AG04450 (cell line): ENCODE measurements at places on chromosomes 3 and 15. TPM values are rescaled to one million over a fixed set of nuclear protein-coding genes. Genes with fewer than 3 reads are reported as not detected.

GRCh38 chr15:67548862-67549651 lies 6.6 kb downstream of the MAP2K5 start:
- no peak for DNase-seq

DNA sequence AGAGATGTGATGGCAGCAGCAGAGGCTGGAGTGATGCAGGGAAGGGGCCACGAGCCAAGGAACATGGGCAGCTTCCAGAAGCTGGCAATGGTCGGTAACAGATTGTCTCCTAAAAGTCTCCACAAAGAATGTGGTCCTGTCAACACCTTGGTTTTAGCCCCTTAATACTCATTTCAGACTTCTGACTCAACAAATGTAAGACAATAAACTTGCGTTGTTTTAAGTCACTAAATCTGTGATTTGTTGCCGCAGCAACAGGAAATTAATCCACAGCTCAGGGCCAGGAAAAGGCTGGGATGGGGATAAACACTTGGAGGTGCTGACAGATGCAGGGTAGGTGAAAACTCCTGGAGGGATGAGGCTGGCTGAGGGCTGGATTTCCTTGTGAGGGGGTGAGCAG lies 69.9 kb downstream of the OXNAD1 start:
- DNase-seq: no peak

GRCh38 chr3:186143250-186143649 lies 34.4 kb upstream of the ETV5 start:
- no peak for DNase-seq

DNA sequence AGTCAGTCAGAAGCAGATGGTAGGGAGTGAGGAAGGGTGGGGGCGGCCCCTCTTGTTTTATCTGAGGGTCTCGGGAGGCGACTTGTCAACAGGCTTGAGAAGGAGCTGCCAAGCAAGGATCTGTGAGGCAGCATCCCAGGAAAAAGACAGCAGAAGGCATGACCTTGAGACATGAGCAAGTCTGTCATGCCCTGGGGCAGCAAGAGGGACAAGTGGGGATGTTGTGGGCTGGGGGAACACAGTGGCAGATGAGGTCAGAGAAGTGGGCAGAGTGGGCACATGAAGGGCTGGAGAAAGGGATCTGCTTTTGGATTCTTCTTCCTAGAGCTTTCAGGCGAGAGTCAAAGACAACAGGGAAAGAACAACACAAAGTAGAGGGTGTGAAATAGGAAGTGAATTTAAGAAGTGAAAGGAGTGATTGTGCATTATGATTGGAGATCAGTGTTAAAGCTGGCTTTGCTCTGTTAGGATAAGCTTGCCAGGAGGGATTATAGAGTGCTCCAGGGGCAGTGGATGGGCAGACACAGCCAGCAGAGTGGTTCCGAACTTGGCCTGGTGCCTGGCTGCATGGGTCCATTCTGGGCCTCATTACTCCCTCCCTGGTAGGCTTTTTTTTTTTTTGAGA lies 73.3 kb downstream of the USP13 start:
- no peak for DNase-seq

DNA sequence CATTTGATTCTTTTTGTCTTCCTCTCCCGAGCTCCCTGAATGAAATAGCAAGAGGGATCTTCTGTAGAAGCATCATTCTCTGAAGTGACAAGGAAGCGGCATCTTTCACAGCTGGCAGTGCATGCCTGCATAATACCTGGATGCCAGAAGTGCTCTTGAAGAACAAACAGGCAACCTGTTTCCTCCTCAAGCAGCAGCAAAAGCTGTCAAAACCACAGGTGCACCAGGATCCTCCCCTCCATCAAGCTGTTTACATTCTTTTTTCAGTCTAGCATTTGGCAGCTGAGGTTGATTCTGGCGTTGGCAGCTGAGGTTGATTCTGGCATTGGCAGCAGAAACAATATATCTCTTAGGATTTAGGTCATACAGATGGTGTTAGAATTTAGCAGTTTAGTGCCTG lies 979.0 kb downstream of the TUSC7 start:
- no peak for DNase-seq

- no peak for DNase-seq
Observed at GRCh38 chr3:15161133-15161532, 44.9 kb upstream of the CAPN7 start.

- DNase-seq: no peak
Observed at GRCh38 chr3:105274958-105275357, 91.8 kb upstream of the ALCAM start.

GRCh38 chr3:171711461-171712170 lies 98.7 kb downstream of the PLD1 start:
- no peak for DNase-seq

DNA sequence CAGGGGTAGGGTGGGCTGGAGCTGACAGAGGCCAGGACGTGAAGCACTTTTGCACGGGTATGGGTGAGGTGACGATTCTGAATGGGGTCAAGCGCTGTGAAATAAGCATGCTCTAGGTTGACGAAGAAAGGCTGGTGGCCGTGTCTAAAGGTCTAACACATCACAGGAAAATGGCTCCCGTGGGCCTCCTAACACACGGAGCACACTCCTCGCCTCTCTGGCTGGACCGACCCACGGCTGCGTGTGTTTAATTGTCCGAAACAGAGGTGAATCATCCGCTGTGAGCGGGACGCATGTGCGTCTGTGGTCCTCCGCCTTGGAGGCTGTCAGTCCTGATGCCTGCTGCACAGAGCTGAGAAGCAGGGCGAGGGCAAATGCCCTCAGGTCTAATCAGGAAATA lies 130.6 kb downstream of the NSMCE3 start:
- DNase-seq: no peak

DNA sequence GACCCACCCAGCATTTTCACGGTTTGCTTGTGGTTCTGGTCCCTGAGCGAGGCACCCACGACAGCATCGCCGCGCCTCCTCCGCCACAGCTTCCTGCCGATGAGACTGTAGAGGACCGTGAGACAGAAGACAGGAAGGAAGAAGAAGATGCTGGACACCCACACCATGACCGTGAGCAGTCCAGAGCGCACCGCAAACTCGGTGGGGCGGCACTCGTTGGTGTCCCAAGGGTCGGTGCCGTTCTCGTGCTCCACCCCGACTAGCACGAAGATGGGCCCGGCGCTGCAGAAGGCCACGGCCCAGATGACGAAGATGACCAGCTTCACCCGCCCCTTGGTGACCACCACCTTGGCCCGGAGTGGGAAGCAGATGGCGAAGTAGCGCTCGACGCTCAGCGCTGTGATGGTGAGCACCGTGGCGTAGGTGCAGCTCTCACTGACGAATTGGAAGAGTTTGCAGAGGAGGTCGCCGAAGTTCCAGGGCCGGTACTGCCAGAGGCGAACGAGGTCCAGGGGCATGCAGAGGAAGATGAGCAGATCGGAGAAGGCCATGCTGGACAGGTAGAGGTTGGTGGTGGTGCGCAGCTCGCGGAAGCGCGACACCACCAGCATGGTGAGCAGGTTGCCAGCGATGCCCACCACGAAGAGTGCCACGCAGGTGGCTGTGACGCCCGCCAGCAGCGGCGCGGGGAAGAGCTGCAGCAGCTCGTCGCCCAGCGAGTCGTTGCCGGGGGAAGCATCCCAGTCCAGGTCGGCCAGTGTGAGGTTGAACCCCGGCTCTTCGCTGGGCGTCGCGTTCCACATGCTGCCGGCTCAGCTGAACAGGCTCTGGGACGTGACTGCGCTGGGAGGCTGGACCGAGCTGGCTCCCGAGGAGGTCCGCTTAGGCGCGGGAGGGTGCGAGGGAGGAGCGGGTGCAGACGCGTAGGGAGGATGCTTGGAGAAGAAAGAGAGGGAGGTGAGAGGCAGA lies at the start of gene GHSR:
GHSR (minus strand) TSS at position 846 of the 969 bp plus-strand sequence; CDS start at position 803, 43 bp downstream.
- DNase-seq: no peak

DNA sequence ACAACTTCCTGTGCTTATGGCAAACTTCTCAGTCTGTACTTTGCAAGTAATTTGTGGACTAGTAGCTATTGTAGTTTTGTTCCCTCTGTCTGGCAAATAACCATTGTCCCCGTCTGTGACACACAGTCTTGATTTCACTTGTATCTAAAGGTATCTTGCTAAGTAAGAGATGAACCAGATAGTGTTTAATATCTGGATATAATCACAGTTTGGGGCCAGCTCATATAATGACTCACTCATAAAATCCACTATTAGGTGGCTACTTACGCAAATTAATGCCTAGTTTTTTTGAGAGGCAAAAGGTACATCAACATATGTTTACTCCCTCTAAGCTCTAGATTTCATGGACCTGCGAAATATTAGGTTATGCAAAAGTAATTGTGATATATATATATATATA lies 30.4 kb downstream of the VGLL3 start:
- DNase-seq: no peak

DNA sequence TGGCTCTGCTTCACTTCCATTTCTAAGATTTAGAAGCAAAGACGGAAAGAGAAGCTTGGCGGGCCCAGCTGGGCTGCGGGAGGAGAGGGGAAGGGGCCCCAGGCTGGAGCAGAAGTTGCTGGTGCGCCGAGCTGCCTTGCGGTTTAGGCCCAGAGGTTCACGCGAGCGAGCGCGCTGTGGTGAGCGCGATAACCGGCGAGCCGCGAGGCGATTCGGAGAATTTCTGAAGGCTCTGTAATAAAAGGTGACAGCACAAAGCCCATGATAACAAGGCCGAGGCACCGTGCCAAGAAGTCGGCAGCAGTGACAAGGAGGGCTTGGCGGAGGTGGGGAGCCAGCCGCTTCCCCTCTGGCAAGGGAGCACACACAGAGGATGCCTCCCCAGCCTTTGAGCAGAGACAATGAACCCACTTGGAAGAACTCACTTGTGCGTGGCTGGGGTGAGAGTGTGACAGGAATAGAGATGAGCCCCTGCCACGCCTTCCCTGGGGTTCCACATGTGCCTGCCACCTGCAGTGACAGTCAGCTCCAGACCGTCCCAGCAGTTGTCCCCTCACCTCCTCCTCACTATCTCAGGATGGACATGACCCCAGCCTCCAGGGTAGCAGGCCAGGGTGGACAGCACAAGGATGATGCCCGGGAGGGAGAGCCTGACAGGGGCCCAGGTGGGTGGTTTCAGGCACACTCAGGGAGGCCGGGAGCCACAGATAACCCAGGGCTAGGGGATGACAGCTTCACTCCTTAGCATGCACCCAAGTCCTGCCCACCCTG lies 315.2 kb downstream of the UACA start:
- no peak for DNase-seq

Gene BFSP2
- polyA plus RNA-seq: not detected in 2 replicates
